ENCODE measurements at places on chromosomes 4 and X. TPM values are rescaled to one million over a fixed set of nuclear protein-coding genes. Genes with fewer than 3 reads are reported as not detected.

Gene PLAC8
- 12.5 TPM for total RNA-seq

Gene GC
- total RNA-seq, result not detected

Gene FREM3
- total RNA-seq, result not detected

Gene ARHGAP24
- 35.7 TPM for total RNA-seq

Gene JCHAIN
- not detected for total RNA-seq

Gene AR
- 16.0 TPM for total RNA-seq

Gene GDPD2
- total RNA-seq, result not detected

Gene NSUN7
- not detected for total RNA-seq

Gene IQCM
- total RNA-seq, result not detected

Gene ERAS
- total RNA-seq, result not detected

Gene RBM46
- not detected for total RNA-seq

Gene SLC6A14
- not detected for total RNA-seq

Gene CXCL1
- total RNA-seq, result 2.0 TPM

Gene SRPX2
- 62.8 TPM for total RNA-seq

Gene CCNA2
- 165 TPM for total RNA-seq

Gene PPEF2
- total RNA-seq, result 0.06 TPM

Gene ADH7
- total RNA-seq, result not detected

Gene FAM184B
- total RNA-seq, result not detected

Measured in LHCN-M2 (cell line).